ENCODE measurements at places on chromosomes 6 and 20.

DNA sequence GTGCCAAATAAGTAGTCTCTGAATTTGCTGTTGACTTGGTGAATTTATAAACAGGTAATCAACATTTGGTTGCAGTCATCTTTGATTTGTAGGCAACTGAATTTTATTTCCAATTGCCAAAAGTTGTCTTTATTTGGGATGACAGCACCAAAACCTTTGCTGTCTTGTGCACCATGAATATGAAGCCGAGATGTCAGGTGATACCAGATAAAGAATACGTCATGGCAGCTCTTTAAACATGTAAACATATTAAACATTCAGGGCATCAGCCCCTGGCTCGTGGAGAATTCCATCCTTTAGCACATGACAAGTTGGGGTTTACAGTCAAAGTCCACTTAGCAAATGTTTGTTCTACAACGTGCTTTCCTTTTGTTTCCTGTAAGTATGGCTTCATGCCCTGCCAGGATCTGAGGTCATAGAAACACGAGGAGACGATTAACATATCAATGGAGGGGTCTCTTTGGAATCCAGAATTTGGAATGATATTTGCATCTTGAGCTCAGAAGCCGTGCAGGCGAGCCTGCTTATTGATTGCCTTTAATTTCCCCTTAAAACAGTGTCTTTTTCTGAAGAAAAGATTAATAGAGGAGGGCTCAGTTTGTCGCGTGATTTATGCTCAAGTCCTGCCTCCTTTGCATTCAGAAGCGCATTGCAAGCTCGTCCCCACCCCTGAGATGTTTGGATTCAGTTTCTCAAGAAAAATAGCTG, 170.2 kb upstream of the ZNF217 start:
- peak; percentile 60 for DNase-seq

- no peak for DNase-seq
Observed at GRCh38 chr20:46083531-46084061, 6.2 kb downstream of the NCOA5 start.

DNA sequence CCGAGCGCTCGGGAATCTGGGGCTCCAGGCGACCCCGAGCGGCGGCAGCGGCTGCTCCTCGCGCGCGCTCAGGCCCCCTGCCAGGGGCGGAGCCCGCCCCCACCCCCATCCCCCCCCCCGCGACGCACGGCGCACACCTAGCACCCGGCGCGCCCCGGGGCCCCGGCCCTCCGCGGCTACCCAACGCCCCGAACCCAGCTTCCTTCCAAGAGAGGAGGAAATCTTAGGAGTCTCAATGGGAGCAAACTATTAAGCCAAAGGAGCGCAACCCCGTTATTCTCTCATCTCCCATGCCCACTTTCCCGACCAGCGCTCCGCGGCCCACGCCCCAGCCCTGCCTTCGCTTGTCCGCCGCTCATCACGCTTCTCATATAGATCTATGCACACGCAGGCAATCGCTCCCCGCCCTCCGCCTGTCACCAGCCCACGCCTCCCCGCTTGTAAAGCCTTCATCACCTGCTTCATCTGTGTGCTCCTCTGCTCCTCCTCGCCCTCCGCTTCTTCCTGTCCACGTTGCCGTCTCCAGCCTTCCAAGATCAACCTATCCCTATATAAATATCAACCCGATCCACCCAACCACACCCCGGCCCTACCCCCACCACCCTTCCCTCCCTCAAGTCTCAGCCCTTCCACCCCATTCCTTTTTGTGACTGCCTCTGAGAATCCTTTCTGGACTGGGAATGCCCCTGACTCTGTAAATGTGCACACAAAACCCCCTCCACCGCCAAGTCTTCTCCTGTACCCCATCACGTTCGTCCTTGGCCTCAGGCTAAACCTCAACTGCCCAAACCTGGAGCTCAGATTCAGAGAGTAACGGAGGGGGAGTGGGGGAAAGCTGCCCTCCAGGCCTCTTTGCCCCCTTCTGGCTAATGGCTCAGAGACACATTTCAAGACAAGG, at the start of gene DLK2:
Gene DLK2, minus strand, starts transcription at position 18 of the 898 bp plus-strand sequence. CDS start 723 bp downstream, outside the sequence.
- no peak for DNase-seq

DNA sequence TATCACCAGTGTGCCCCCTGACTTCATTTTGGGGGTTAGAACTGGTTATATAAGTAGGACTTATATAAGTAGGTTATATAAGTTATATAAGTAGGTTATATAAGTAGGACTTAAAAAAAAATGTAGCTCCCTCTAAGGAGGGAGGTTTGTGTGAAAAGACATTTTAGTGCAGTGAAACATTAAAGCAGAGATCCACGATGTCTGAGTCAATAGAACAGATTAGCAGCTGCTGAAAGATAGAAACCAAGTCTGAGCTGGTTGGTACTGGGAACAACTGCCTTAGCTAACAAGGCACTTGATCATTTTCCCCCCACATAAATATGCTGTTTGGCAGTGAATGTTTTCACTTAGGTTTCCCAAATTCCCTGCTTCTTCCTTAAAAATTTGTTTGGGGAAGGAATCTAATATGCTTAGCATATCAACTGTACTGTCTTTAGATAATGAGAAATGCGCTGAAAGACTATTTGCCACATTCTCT, 2.1 kb upstream of the RPS12 start:
- peak; percentile 52 for DNase-seq

GRCh38 chr6:160022793-160023192, 53.9 kb downstream of the IGF2R start:
- no peak for DNase-seq

- DNase-seq: no peak
Observed at GRCh38 chr6:161347988-161348627, 74.2 kb upstream of the AGPAT4 start.

DNA sequence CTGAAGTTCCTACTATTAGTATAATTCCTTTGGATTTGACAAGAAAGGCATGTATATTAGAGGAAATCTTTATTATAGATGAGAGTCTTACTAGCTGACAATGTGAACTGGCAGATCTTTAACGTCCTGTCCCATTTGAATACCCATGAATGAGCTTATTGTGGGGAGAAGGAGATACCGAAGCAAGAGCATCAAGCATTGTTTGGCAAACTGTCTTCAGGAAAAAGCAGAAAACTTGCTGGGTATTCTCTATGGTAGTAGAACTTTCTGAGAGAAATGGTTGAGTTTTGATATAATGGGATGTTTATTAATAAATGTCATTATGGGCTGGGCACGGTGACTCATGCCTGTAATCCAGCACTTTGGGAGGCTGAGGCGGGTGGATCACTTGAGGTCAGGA, 18.3 kb downstream of the RSPO3 start:
- no peak for DNase-seq

GRCh38 chr6:168292826-168293225, 26.8 kb downstream of the DACT2 start:
- DNase-seq: no peak

DNA sequence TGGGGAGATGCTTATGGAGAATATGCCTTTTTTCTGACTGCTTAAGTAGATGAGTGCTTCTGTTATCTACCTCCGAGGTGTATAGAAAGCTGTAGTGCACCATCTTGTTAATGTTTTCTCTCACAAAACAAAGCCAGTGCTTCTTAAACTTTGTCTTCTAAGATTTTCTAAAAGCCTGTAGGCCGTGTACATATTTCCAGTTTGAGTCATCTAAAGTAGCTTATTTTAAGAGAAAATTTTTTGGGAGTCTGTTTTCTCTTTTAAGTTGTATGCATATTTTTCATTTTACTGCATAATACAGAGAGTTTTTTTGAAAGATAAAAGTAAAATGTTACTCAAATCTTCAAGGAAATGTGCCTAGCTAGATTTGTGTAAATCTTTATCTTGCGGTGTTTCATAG, 151.7 kb downstream of the GRIK2 start:
- peak; percentile 16 for DNase-seq

Data from fibroblast of pulmonary artery (primary cell).